Left lung (tissue), 14 donors: ENCODE measurements at places on chromosomes 6 and 20. TPM values are rescaled to one million over a fixed set of nuclear protein-coding genes. Genes with fewer than 3 reads are reported as not detected.

GRCh38 chr6:106546691-106547414 is 82.4 kb downstream of the RTN4IP1 start:
- DNase-seq = no peak

The MCCD1 gene
- polyA plus RNA-seq = 0.27 TPM

The FOXF2 gene
- 62.0 TPM for polyA plus RNA-seq

GRCh38 chr6:106727480-106728149 is 98.2 kb downstream of the QRSL1 start:
- DNase-seq = no peak

The ADGRF4 gene
- polyA plus RNA-seq = 0.38 TPM

DNA sequence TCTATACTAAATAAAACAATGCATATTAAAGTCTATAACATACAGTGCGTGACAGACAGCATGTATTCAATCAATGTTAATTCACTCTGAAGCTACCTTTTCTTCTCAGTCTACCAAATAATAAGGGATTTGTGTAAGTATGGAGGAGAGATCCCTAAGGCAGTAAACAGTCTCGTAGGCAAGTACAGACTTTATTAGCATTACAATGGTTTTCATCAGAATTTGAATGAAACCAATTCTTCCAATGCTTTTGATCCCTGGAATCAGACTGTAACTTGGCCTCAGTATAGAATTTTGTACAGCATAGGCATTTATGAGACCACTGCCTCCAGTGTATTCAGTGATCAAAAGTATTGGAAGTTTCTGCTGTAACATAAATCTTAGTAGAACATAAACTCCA is 19.5 kb downstream of the LYRM4 start:
- no peak for DNase-seq

DNA sequence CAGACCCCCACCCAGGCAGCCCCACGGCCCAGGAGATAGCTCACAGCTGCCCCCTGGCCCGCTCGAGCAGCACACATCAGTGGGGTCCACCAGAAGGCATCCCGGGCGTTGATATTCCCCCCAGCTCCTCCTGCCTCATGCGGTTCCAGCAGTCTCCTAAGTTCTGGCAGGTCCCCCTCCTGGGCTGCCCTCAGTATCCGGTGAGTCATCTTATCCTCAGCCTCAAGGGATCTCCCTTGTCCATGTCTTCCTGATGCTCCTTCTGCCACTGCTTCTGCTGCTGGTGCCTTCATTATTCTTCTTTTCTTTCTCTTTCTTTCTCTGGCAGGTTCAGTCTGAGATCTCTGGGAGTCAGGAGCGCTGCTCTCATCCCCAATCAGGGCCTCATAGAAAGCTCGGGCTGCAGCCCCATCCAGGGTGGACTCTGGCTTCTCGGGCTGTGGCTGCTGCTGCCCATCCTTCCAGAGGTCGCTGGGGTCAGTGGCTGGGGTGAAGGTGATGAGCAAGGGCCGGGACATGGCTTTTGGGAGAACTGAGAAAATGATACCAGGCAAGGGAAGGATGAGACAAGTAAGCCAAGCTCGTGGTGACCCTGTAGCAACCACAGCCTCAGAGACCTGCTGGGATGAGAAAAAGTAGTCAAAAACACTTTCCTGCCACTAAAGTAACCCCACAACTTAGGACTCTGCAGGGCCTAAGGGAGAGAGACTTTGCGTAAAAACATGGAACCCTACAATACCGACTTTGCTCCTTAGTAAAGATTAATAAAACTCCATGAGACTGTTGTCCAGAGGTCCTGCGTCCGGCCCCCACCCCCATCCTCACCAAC is 622 bp downstream of the GPANK1 start:
- peak; percentile 66 for DNase-seq

- no peak for DNase-seq
These were observed 440.1 kb upstream of the ADGRB3 start for GRCh38 chr6:68194846-68195478.

DNA sequence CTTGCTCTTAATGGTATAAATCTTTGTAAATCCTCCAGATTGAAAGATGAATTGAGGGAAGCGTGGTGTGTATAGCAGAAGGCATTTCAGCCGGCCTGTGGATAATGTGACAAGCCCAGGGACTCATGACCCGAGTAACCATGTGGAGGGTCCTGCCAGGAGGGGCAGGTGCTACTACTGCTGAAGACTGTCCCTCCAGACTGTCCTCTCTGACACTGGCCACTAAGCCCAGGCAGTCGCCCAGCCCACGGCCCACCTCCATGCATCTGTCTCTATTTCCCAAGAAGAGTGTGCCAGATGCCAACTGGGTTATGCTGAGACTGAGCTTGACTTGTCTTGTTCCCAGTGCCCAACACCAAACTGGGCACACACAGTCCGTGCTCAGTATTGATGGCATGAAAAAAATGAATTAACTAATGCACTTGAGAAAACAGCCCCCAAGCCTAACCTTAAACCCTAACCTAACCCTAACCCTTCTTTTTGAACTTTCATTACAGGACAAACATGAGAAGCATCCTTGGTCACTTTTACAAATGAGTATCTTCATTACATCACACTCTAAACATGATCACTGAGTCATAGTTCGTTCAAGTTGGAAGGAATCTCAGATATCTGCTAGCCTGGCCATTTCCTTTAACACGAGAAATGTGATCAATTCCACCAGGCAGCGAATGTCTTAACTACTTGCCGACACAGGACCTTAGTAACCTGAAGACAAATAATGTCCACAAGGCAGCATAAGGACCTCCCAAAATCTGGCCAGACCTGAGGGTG is 182.2 kb upstream of the RREB1 start:
- DNase-seq = no peak

DNA sequence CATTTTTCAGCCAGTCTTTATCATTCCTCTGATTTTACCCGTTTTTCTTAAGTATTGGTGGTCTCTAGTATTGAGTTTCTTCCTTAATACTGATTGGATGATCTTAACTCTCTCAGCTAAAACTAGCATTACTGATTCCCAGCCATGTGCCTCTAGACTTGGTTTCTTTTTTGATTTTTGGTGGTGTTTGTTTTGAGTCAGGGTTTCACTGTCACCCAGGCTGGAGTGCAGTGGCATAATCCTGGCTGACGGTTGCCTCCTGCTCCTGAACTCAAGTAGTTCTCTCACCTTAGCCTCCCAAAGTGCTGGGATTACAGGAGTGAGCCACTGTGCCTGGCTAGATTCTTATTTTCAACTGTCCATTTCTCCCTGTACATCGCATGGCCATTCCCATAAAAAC is 24.9 kb downstream of the DPPA5 start:
- no peak for DNase-seq
